ENCODE measurements at places on chromosomes 6 and 20.

GRCh38 chr6:63919556-63920110 lies 284.0 kb downstream of the PHF3 start:
- no peak for DNase-seq

GRCh38 chr20:46715292-46715756 lies 5.9 kb downstream of the SLC2A10 start:
- DNase-seq: peak; percentile 67

DNA sequence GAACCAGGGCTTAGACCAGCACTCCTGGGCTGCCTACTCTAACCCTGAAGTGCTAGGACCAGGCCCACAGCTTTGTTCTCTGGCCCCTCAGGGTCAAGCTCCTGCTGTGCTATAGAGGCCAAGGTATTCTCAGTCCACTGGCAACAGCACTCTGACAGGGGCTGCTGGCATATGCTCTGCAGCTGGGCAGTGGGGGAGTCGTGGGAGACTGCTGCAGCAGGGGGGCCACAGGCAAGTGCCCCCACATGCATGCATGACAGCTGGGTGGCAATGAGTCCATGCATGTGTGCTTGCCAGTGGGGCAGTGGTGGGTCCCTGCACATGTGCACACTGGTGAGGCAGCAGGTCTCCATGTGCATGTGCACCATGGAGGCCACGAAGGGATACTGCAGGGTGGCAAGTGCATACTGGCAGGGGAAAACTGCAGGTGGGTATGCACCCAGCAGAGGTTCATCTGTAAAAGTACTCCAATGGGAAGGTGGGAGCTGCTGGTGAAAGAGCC lies 364.9 kb upstream of the IRAK1BP1 start:
- no peak for DNase-seq

DNA sequence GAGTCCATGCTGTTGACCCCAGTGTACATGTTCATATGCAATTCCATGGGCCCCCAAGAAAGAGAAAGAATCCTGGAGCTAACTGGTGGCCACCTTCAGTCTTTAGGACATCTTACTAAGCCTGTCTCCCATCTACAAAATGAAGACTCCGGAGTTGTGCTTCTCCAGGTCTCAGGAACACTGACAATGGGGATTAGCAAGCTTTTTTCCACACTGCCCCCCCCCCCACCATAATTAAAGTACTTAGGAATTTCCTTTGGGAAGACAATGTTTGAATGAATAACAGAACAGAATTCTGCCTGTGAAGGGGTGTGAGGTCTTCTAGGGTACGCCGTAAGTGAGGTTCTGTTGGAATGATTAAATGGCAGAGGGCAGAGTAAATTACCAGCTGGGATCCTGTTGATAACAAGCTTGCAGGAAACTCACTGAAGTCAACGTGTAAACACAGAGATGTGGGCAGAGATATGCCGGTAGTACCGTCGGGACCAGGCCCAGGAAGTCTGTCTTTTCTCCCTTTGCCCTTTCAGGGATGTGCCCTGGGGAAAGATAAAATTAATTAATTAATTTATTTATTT lies 63.1 kb downstream of the ANKRD6 start:
- no peak for DNase-seq

- DNase-seq: peak; percentile 8
These were observed 109.3 kb downstream of the TRDN start for GRCh38 chr6:123527406-123527805.

DNA sequence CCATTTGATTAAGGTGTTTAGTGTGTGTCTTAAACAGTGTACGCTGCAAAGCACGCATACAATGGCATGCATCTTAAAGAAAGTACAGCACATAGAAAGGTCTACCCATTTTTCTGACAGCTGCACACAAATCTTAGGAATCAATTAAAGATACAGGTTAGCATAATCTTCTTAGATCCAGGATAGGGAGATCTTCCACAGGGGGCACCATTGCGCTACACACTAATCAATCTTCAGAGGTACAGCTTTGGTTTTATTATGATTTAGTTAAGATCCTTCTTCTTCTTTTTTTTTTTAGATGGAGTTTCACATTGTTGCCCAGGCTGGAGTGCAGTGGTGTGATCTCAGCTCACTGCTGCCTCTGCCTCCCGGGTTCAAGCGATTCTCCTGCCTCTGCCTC lies 63.7 kb upstream of the BEND3 start:
- no peak for DNase-seq

- DNase-seq: no peak
These were observed 20.4 kb downstream of the RNF217 start for GRCh38 chr6:124982669-124983068.

- DNase-seq: no peak
These were observed 594.9 kb downstream of the CDH26 start for GRCh38 chr20:60553095-60553494.

DNA sequence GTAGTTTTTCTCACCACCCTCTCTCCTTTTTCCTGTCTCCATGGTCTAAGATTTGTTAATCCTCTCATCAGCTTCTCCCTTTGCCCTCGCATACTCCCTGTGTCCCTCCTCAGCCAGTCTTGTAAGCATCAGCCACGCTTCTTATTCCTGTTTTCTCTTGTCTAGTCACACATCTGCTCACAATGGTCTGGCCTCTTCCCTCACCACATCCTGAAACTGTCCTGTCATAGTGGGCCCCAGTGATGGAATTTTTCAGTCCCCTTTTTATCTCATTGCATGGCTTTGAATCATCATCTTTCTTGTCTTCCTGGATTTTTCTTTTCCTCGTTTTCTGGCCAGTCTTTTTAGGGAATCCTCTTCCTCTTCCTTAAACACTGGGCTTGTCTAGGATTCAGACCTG lies 57.2 kb downstream of the GFRA4 start:
- DNase-seq: peak; percentile 50

DNA sequence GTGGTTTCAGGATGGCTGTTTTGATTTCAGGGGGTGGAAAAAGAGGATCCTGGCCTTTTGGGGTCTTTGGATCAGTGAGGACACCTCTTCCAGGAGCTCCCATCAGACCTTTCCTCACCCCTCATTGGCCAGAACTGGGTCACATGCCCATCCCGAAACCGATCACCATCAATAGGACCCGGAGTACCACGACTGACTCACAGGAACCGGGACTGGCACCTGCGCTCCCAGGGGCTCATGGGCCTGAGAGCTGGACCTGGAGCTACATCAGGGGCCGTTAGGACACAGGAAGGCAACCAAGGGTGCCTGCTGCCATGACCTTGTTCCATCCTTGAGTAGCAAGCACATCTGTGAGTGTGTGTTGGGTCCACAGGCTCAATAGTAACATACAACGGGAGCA lies 180.4 kb downstream of the BMP7 start:
- DNase-seq: no peak

GRCh38 chr6:901696-902460 lies 208.9 kb upstream of the EXOC2 start:
- DNase-seq: no peak

GRCh38 chr6:79384845-79385244 lies 150.4 kb upstream of the HMGN3 start:
- DNase-seq: peak; percentile 35

DNA sequence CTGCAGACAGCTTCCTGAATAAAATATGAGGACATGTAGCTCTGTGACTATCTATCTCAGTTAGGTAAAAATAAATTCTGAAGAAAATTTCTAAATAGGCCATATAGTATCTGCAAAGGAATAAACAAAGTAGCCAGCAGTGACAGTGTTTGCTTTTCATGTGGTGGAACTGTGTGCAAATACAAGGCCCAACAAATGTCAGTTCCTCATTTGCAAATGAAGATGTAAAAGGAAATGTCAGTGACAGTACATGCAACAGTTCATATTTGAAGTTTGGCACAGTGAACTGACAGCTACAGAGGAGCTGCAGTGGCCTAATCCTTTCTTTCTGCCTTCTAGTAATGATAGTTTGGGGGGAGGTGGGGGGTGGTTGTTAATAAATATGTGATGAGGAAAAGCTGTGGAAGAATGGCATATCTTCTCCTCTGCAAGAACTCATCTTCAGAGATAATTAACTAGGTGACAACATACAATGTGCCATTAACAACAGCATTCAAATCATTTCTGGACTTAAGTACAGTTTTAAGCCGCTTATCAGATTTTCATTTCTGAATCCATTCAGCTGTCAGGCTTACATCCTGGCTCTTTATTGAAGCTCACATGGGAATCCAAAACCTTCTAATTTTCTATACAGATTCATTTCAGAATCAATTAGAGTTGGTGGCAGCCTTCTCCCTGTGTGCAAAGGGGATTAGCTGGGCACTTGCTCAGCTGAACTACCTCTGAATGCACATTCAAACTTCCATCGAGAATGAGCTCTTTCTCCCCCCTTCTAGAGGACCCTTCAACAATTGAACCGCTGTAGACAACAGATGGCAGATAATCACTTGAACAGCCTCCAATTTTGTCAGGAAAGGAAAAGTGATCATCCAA lies 1059.0 kb upstream of the EPHA7 start:
- DNase-seq: no peak

GRCh38 chr6:150633486-150633834 lies 33.8 kb downstream of the PLEKHG1 start:
- DNase-seq: no peak

DNA sequence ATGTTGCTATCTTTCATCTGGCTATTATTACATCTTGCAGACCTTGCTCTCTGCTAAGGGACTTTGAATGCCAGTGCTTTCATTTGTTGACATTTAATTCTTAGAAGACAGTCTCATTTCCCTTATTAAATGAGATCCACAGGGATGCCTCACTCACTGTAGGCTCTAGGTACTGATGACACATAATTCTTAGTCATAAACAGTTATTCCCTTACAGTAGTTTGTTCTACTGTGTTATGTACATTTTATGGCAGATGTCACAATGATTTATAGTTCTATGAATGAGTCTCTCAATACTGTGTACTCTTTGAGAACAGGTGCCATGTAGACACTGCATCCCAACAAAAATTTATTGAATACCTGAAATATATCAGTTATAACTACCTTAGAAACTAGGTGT lies 70.3 kb downstream of the FAM83B start:
- DNase-seq: peak; percentile 64

GRCh38 chr6:32597024-32597423 lies 7.4 kb upstream of the HLA-DRB1 start:
- DNase-seq: no peak

All from fibroblast of skin of back (primary cell).